ENCODE measurements at places on chromosomes 7 and 10. TPM values are rescaled to one million over a fixed set of nuclear protein-coding genes. Genes with fewer than 3 reads are reported as not detected.

The OR2A7 gene
- total RNA-seq = 3.1 TPM

The ELFN1 gene
- 4.3 TPM for total RNA-seq

The LIPN gene
- 0.56 TPM for total RNA-seq

The SPAM1 gene
- not detected for total RNA-seq

The AKR1D1 gene
- total RNA-seq = not detected

The RGR gene
- not detected for total RNA-seq

The PNLIP gene
- 1.1 TPM for total RNA-seq

The NEUROG3 gene
- total RNA-seq = not detected

Measured in omental fat pad (tissue), 4 donors.